ENCODE measurements at places on chromosomes 7 and 10.

DNA sequence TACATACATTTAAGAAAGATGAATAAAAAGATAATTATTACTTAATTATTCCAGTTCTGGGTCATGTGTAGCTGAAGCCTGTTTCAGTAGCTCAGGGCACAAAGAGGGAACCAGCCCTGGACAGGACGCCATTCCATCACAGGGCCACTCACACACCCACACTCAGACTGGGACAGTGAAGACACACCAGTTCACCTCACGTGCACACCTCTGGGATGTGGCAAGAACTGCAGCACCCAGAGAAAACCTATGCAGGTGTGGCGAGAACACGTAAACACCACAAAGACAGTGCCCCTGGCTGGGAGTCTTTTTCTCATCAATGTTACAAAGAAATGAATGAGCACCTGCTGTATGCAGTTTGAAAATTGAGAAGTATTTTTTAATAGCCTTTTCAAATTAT, 1.6 kb upstream of the IDI1 start:
- no peak for DNase-seq

DNA sequence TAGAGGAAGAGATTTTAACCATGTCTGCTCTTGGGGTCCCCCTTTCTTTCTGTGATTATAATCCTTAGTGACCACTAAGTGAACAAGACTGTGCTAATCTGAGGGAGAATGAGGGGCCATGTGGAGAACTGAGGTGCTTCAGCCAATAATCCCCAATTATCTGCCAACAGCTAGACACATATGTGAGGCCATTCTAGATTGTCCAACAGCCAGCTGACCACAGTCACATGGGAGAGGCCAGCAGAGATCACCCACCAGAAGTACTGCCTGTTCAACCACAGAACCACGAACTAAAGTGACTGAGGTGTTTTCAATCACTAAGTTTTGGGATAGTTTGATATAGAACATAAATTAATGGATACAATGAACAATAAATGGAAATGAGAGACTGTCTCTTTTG, 74.3 kb downstream of the SEMA3E start:
- DNase-seq = no peak

DNA sequence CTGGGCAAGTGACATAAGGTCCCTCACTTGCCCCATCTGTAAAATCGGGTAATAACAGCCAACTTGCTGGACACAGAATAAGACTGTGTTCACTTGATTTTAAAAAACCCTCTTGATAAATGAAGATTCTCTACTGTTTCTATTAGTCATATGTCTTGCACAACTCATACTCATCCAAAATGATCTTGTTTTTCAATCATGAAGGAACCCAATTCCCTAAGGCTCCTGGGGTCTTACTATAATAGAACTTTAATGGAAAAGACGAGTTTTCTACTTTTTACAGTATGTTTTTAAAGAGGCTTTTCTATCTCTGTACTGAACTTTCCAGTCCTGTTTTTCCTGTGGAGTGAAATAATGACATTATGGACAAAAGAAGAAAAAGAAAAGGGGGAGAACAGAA, 103.8 kb downstream of the ARID5B start:
- no peak for DNase-seq

DNA sequence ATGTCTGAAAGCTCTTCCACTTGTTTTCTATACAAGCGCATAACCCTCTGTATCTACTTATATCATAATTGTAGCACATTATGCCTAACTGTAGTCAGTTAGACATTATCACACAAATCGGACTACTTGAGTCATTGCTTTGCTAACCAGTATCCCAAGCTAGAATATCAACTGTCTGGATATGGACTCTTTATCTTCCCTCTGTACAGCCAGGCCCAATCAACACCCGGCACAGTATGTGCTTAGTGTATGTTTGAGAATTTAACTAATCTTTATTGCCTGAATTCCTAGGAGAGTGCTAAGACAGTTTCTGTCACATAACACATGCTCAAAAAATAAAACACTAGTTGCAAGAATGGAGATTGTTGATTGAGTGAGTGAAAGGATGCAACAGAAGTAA, 211.2 kb downstream of the ARL4A start:
- DNase-seq = no peak

- DNase-seq = peak; percentile 49
Measured at GRCh38 chr7:3482147-3482921, 181.3 kb downstream of the SDK1 start.

GRCh38 chr10:85645926-85646711, 720.5 kb downstream of the GRID1 start:
- DNase-seq = peak; percentile 65

DNA sequence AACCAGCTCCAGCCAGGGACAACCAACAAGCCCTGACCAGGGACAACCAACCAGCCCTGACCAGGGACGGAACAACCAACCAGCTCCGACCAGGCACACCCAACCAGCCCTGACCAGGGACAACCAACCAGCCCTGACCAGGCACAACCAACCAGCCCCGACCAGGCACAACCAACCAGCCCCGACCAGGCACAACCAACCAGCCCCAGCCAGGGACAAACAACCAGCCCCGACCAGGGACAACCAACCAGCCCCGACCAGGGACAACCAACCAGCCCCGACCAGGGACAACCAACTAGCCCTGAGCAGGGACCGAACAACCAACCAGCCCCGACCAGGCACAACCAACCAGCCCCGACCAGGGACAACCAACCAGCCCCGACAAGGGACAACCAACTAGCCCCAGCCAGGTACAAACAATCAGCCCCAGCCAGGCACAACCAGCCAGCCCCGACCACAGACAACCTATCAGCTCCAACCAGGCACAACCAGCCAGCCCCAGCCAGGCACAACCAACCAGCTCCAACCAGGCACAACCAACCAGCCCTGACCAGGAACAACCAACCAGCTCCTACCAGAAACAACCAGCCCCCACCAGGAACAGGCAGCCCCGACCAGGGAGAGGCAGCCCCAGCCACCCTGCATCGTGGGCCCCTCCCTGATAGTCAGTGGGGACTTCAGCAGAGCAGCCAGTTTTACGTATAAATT, 56.4 kb downstream of the PROSER2 start:
- DNase-seq = no peak

- no peak for DNase-seq
Measured at GRCh38 chr7:114648680-114649079, 234.1 kb downstream of the FOXP2 start.

DNA sequence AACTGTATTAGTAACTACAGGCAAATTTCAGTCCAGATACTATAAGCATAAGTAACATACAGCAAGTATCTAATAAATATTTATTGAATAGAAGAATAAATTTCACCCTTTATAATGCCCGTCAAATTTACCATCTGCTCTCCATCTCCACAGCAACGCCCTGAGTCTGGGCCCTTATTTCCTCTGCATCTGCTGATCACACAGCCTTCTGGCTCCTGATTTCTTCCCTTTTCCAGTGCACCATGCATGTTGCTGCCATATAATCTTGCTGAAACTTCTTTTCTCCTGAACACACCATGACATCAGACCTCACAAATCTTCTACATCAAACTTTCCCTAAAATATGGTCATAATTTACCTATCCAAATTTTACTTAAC, 15.4 kb downstream of the HYCC1 start:
- DNase-seq = no peak

GRCh38 chr10:102433619-102434046, 1.3 kb upstream of the CUEDC2 start:
- DNase-seq = no peak

DNA sequence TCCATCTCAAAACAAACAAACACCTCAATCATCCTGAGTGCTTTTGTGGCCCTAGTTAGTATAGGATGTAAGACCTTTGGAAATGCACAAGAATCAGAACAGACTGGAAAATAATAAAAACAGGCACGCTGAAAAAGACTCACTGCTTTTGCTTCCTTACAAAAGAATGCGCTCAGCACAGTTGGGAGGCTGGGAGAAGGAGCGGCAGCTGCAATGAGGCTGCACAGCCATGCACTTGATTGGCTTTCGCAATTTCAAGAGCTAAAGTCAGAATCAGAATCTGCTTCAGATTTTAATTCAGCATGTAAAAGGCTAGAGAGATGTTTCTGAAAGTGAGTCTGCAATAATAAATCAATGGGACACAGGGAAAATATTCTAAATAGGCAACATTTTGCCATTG, 97.2 kb downstream of the FRMD4A start:
- DNase-seq = no peak

DNA sequence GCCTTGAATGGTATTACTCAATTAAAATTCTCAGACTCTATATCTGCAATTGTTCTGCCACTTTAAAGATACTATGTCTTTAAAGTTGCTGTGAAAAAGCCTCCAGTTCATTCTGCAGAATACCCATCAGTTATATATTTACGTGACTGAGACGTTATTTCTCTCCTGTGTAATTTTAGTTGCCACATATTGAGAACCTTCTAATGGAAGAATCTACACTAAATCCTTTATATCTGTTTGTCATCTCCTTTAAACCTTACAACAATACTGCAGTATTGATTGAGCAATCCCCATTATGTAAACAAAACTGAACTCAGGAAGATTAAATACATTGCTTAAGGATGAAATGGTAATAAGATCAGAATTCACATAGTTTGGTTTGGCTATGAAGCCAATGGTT, 30.0 kb downstream of the GPR141 start:
- DNase-seq = no peak

GRCh38 chr10:48390933-48391845, 84.7 kb downstream of the MAPK8 start:
- peak; percentile 73 for DNase-seq

DNA sequence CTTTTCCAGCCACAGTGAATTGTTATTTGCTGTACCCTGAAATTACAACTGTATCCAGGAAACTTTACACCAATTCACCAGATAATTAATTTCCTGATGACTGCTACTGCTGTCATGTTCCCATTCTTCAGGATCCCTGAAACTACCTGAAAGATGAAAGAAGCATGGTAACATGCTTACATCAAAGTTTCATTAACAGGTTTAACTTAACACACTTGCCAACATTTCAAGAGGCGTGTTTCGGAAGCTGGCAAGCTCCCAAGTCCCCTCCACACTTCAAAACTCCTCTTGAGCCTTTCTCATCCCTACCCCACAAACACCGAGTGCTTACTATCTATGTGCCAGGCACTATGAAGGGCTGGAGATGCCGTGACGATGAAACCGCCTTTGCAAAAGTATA, 88.6 kb downstream of the MPP7 start:
- no peak for DNase-seq

GRCh38 chr10:79940431-79940830, 8.5 kb downstream of the SFTPD start:
- no peak for DNase-seq

All from fibroblast of skin of back (primary cell).